ENCODE measurements at places on chromosomes 2 and 18.

DNA sequence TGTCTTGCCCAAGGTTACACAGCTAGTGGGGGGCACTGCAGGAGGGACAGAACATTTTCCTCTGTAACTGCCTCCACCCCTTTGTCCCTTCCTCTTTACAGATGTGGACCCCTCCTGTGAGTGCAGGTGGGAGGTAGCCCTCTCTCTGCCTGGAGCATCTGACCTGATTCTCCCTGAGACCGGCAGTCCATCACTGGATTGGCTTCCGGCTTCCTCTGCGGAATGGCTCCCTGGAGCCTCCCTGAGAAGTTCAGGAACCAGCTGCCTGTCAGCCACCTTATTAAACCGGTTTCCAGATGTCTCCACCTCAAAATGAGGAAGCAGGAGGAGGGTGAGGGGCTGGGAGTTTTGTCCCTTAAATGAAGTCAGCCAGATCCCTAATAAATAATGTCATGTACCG lies 67.3 kb upstream of the TNP1 start:
- DNase-seq = no peak

GRCh38 chr2:64359171-64359891 lies 94.6 kb upstream of the LGALSL start:
- no peak for DNase-seq

GRCh38 chr2:124975224-124975623 lies 950.1 kb downstream of the CNTNAP5 start:
- DNase-seq = no peak

DNA sequence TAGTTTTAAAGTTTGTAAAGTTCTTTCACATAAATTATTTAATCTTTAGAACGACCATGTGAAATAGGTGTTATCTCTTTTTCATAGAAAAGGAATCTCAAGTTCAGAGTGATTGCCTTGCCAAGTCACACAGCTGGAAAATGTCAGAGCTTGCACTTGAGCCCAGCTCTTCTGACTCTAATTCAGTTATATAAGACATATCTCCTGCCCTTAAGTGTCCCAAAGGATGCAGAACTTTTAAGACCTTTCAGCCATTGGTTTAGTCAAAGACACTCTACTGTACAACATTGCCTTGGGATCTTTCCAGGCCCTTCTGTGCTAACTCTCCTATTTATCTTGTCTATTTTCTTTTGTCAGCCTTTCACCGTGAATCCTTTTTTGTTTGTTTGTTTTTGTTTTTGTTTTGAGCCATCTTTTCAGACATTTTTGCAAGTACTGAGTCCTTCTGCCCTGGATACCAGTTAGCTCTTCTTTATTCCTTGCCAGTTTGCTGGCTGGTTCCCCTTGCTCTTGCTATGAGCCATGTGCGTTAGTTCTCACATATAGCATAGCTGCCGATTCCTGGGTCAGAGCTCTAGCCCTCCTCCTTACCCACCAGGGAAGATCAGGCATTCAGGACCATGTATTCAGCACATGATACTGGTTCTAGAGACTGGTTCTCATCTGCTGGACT lies 160.0 kb upstream of the MYO3B start:
- DNase-seq = no peak

GRCh38 chr2:235614900-235615712 lies 121.3 kb downstream of the AGAP1 start:
- DNase-seq = no peak

- DNase-seq = no peak
These were observed 16.1 kb downstream of the GAREM1 start for GRCh38 chr18:32454593-32454992.

- no peak for DNase-seq
These were observed 550 bp downstream of the RAB1A start for GRCh38 chr2:65129286-65129825.

DNA sequence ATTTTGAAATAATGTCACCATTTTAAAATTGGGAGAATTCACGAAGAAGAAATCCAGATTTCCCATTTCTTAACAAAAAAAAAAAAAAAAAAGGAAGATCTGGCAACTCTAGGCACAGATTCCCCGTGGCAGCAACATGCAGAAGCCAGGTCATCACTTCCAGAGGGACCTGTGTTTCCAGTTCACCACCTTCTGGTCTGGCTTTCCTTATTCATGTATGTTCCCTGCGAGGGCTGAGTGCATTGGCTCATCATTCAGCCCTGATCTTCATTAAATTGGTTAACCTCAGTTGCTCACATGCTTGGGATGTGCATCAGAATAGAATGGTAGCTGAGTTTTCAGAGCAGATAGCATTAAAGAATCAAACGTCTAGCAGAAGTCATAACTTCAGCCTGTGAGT lies 25.0 kb upstream of the MAP3K20 start:
- DNase-seq = no peak

DNA sequence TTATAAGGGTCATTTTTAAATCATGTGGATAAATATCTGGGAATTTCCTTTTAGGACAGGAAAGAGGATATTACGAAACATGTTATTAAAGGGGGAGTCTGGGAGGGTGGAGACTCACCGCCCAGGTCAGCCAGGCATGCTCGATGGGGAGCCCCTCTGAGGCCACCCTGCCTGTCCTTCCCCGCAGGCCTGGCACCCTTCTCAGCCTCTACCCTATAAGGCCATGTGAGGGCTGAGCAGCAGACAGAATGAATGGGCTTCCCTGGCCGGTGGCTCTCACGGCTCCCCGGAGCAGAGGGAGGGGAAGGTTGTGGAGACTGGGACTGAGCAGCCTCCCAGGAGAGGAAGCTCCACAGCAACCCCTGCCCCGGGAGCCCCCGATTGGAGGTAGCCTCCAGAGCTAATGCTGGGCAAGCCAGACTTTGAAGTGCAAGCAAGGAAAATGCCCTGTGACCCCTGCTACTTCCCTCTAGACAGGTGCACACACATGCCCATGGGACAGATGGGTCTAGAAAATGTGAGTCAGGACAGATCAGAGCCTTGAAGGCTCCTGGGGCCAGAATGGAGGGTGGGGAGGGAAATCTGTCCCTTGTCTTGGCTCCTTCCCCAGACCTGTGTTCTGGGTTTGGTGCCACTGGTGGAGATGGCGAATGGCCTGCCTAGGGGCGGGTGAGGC lies 13.2 kb upstream of the ARMC9 start:
- DNase-seq = no peak

GRCh38 chr2:198279026-198279425 lies 474.6 kb downstream of the PLCL1 start:
- no peak for DNase-seq

GRCh38 chr2:2831633-2832032 lies 500.6 kb upstream of the MYT1L start:
- DNase-seq = no peak

DNA sequence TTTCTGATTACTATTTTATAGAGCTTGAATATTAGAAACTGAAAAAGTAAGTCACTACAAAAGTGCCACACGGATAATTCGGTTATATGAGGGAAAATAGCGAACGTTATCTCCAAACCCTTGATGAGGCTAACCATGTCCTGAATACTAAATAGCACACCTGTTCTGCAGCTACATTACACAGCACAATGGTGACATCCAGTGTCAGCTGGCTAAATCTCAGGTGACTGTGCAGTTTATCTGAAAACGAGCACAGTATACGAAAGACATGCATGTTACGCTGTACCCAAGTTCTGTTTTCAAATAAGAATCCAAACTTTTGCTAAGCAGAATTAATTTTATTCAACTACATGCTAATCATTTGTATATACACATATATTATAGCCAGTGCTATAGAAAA lies 9.0 kb downstream of the CCDC68 start:
- DNase-seq = no peak

GRCh38 chr2:218169757-218170546 lies 3.2 kb upstream of the CXCR1 start:
- no peak for DNase-seq

DNA sequence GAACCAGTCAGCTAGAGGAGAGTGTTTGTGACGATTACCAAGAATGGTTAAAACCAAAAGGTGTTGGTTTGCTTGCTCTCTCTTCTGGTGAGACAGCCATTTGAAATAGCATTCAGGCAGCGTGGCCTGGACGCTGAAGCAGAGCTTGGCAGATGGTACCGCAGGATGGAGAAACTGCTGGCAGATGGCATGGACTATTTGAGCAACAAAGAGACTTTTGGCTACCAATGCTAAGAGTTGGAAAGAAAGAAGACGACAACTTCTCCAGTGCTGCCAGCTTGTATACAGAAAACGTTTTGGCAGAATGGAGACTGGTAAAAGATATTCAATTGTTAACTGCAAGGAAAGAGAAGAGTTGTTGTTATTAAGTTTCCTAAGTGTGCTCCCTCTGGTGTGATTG lies 315.0 kb downstream of the PARD3B start:
- DNase-seq = no peak

GRCh38 chr2:41169744-41170143 lies 717.9 kb upstream of the SLC8A1 start:
- no peak for DNase-seq

DNA sequence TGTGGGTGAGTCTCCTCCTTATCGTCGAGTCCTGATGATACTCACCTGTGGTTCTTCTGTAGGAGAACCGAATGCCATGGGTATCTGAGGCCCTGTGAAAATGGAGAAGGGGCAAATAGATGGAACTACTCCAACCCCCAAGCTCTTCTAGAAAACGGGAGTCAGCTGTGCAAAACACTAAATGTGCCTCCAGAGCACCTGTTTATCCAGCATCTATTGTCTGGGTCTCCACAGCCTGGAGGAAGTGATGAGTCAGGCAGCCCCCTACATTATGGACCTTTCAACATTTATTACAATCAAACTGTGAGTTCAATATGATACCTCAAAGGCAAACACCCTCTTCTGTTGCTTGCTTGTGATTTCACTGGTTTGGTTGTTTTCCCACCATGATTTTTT lies 9.8 kb upstream of the LRRFIP1 start:
- no peak for DNase-seq

- DNase-seq = no peak
These were observed 27.5 kb upstream of the ALPP start for GRCh38 chr2:232350804-232351685.

DNA sequence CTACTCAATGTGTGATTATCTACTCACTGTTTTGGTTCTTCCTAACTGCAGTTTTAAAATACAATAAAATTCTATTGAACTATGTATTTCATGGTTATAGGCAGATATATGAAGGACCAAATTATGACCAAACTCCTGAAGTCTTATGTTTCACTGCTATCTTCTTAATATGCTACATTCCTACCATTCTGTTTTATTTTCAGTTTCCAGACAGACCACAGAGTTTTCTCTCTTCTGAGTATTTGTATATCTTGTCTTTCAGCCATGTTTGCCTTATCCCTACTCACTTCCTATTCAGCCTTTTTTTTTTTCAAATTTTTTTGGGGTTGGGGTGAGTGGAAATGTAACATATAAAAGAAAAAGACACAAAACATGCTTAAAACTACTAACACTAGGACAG lies 6.3 kb downstream of the RFTN2 start:
- DNase-seq = peak; percentile 24

GRCh38 chr2:76157531-76157930 lies 446.8 kb upstream of the GCFC2 start:
- DNase-seq = no peak

- no peak for DNase-seq
These were observed 20.5 kb upstream of the STAT4 start for GRCh38 chr2:191171286-191171685.

DNA sequence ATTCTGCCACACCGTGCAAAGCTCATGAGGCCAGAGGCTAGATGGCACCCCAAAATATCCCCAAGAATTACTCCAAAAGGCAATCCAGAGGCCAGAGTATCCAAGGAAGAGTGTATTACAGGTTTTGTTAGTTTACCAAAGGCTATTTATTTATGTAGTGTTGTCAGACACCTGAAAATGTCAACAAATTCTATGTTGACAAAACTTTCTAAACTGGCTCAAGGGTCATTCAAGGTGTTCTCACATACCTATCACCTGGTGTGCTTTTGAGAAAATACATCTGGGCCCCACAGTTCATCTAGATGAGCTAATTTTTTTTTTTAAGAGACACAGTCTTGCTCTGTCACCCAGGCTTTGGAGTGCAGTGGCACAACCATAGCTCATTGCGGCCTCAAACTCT lies 12.4 kb upstream of the DTNB start:
- DNase-seq = no peak

GRCh38 chr2:72096181-72096580 lies 51.5 kb downstream of the CYP26B1 start:
- DNase-seq = no peak

GRCh38 chr2:104762031-104762430 lies 91.9 kb upstream of the POU3F3 start:
- no peak for DNase-seq

- peak; percentile 67 for DNase-seq
These were observed 494 bp downstream of the ANKZF1 start for GRCh38 chr2:219230059-219230540.

DNA sequence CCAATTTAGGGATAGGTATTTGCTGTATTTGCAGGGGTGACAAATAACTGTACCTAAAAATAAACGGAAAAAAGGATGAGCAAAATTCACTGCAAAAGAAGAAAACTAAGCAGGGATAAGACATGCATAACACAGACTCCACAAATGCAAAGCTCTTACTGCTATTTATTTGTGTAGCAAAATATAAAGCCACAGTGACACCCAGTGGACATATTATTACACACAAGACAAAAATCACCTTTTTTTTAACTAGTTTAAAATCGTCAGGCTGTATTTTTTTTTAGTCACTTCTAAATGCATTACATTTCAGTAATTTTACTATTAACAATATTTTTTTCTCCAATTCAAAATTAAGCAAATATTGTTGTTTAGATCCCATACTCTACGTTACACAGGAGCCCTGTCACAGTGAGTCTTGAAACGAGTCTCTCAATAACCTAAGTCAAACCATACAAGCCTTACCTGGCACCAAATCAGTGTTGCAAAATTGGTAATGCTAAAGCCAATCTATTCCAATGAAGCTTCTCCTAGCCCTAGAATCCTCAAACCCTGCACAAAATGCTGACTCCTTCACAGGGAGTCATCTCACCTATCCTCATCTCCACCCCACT lies 23.7 kb downstream of the METTL4 start:
- DNase-seq = peak; percentile 56

GRCh38 chr2:61538920-61539520 lies 864 bp upstream of the XPO1 start:
- DNase-seq = peak; percentile 42

DNA sequence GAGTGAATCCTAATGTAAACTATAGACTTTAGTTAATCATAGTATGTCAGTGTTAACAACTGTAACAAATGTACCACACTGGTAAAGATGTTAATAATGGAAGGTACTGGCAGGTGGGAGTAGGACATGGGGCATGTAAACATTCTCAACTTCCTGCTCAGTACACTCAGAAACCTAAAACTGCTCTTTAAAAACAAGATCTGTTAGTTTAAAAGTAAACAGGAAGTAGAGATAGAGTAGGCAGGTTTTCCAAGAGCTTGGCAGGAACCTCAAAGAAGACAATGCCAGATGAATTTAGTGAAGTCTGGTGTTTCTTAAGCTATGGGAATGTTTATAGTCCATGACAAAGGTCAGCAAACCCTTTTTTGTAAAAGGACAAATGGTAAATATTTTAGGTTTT lies 46.6 kb downstream of the CCDC138 start:
- DNase-seq = no peak

All from MM.1S (cell line).